ENCODE measurements at places on chromosomes 11 and 22.

GRCh38 chr11:103272876-103273275, 163.7 kb downstream of the DYNC2H1 start:
- no peak for DNase-seq

GRCh38 chr11:125247431-125247830, 82.9 kb downstream of the PKNOX2 start:
- no peak for DNase-seq

GRCh38 chr11:76740772-76741171, 42.4 kb upstream of the TSKU start:
- DNase-seq, result no peak

GRCh38 chr11:91124363-91124762, 901.5 kb upstream of the CHORDC1 start:
- no peak for DNase-seq

GRCh38 chr22:25360891-25361645, 141.6 kb downstream of the CRYBB2 start:
- no peak for DNase-seq

- DNase-seq, result no peak
These were observed 40.0 kb upstream of the LRRC4C start for GRCh38 chr11:41499429-41499828.

- DNase-seq, result no peak
These were observed 26.7 kb upstream of the PRSS23 start for GRCh38 chr11:86773513-86774252.

GRCh38 chr22:37904572-37905533, 1.2 kb upstream of the MICALL1 start:
- DNase-seq, result no peak

DNA sequence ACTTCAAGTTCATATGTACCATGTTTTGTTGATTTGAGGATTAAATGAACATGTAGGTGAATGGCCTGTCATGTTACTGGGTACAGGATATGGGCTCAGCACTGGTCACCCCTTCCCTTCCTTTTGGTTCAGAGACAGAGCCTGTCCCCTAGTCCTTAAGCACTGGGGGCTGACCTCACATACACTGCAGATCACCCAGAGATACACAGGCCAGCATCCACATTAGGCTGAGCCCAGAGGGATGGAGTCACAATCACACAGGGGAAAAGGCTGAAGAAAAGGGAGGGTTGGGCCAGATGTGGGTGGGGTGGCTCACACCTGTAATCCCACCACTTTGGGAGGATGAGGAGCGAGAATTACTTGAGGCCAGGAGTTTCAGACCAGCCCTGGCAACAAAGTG, 62.3 kb downstream of the IGLL5 start:
- DNase-seq, result no peak

- DNase-seq, result no peak
These were observed 727.4 kb downstream of the ETS1 start for GRCh38 chr11:127859941-127860354.

- no peak for DNase-seq
These were observed 74.7 kb upstream of the CD44 start for GRCh38 chr11:35064114-35064800.

- DNase-seq, result peak; percentile 57
These were observed 97.9 kb upstream of the RTL6 start for GRCh38 chr22:44595841-44596341.

GRCh38 chr22:46057246-46058090, 80.5 kb upstream of the WNT7B start:
- DNase-seq, result peak; percentile 37

DNA sequence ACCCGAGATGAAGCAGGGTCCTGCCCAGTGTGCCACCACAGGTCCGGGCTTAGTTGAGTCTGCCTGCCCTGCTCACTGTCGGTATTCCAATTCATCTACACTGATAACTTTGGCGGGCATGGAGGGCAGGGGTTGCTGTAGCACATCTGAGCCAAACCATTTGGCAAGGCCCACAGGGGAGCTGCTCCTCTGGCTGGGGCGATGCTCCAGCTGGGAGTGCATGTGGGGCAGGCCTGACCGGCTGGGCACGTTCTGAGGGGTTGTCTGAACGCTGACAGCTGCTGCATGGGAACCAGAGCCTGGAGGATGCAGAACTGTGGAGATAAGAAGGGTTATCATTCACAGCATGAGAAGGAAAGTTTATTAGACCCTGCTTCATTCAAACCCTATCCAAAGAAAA, 40.4 kb downstream of the DRG1 start:
- no peak for DNase-seq

- DNase-seq, result no peak
These were observed 17.2 kb upstream of the CRYBB3 start for GRCh38 chr22:25182131-25183110.

- no peak for DNase-seq
These were observed 47.5 kb downstream of the NCAPD3 start for GRCh38 chr11:134176284-134176683.

- DNase-seq, result peak; percentile 52
These were observed 14.7 kb downstream of the SSH3 start for GRCh38 chr11:67317888-67318555.

GRCh38 chr22:43883012-43883661, 8.7 kb downstream of the PNPLA5 start:
- DNase-seq, result peak; percentile 55

- no peak for DNase-seq
These were observed 21.9 kb upstream of the CEP295 start for GRCh38 chr11:93639548-93639947.

DNA sequence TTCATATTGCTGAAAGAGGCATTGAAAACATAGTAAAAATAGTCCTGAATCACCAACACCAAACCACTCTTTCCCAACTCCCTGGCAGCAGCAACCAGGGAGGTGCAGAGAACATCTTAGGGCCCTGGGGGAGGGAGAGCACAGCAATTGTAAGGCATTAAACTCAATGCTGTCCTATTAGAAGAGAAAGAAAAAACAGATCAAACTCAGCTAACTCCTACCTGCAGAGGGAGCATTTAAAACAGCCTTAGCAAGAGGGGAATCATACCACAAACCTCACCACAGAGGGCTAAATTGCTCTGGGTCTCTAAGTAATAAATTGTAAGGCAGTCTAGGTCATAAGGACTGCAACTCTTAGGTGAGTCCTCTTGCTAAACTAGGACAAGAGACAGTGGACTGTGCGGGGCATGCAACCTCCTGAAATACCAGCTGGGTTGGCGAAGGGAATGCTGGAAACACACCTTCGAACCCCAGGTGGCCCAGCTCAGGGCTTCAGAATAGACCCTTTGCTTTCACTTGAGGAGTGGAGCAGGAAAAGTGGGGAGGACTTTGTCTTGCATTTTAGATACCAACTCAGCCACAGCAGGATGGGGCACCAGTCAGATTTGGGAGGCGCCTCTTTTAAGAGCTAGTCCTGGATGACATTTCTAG, 697.1 kb upstream of the FAT3 start:
- no peak for DNase-seq

DNA sequence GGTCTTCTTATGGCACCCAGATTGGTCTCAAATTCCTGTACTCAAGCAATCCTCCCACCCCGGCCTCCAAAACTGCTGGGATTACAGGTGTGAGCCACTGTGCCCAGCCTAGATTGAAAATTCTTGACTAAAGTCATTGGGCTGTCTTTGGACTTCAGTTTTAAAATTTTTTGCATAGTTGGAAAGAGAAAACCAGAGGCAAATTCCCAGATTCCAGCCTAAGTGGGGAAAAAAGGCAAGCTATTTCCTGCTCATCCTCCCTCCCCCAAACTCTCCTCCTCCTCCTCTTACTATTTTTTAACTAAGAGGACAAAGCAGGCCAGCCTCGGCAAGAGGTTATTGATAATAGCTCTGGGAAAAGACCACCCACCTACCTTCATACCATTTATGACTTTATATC, 78.6 kb upstream of the CLMP start:
- DNase-seq, result no peak

DNA sequence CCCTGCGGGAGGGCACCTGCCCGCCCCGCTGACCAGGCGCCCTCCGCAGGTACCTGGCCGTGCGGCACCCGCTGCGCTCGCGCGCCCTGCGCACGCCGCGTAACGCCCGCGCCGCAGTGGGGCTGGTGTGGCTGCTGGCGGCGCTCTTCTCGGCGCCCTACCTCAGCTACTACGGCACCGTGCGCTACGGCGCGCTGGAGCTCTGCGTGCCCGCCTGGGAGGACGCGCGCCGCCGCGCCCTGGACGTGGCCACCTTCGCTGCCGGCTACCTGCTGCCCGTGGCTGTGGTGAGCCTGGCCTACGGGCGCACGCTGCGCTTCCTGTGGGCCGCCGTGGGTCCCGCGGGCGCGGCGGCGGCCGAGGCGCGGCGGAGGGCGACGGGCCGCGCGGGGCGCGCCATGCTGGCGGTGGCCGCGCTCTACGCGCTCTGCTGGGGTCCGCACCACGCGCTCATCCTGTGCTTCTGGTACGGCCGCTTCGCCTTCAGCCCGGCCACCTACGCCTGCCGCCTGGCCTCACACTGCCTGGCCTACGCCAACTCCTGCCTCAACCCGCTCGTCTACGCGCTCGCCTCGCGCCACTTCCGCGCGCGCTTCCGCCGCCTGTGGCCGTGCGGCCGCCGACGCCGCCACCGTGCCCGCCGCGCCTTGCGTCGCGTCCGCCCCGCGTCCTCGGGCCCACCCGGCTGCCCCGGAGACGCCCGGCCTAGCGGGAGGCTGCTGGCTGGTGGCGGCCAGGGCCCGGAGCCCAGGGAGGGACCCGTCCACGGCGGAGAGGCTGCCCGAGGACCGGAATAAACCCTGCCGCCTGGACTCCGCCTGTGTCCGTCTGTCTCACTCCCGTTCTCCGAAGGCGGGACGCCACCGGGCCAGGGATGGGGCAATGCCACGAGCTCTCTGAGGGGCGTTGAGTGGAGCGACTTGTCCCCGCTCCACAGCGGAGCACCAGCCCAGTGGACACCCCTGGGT, 1.8 kb downstream of the GALR3 start:
- DNase-seq, result no peak

DNA sequence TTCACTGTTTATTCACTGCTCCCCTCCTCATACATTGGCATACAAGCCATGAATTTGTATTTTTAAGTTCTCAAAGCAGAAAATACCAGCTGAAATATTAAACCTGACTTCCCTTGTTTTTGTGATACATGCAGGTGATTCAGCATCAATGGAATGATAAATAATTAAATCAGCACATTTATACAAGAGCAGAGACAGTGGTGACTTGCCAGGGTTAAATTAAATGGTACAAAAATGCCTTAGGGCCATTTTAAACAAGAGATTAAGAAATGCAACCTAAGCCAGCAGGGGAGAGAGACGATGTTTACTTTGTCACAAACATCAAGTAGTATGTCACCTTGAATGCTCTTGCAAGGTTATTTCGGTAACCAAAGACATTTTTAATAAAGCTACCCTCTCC, 95.9 kb upstream of the DDI1 start:
- DNase-seq, result no peak

GRCh38 chr11:33808228-33808828, 34.0 kb upstream of the FBXO3 start:
- DNase-seq, result peak; percentile 67

GRCh38 chr22:40008726-40009291, 14.1 kb downstream of the FAM83F start:
- no peak for DNase-seq

GRCh38 chr11:112847568-112847967, 113.7 kb upstream of the NCAM1 start:
- no peak for DNase-seq

- DNase-seq, result no peak
These were observed 44.6 kb upstream of the LIN7C start for GRCh38 chr11:27551127-27551526.

GRCh38 chr22:44823806-44824205, 71.4 kb downstream of the ARHGAP8 start:
- DNase-seq, result no peak

Measured in NCI-H1105 (cell line).